Right lobe of liver (tissue), 6 donors: ENCODE measurements at places on chromosomes 16 and 17. TPM values are rescaled to one million over a fixed set of nuclear protein-coding genes. Genes with fewer than 3 reads are reported as not detected.

AGRP gene
- not detected for total RNA-seq

ZP2 gene
- not detected for total RNA-seq

ABCC12 gene
- 0.07 TPM for total RNA-seq

SAT2 gene
- total RNA-seq = 116 TPM

MRPS23 gene
- total RNA-seq = 16.1 TPM

LGALS9C gene
- 0.16 TPM for total RNA-seq

DOC2B gene
- total RNA-seq = 0.86 TPM

ABCC11 gene
- 3.7 TPM for total RNA-seq

KCNG4 gene
- not detected for total RNA-seq

KRTAP4-9 gene
- total RNA-seq = not detected

TMEM235 gene
- total RNA-seq = not detected

STH gene
- not detected for total RNA-seq

DNA sequence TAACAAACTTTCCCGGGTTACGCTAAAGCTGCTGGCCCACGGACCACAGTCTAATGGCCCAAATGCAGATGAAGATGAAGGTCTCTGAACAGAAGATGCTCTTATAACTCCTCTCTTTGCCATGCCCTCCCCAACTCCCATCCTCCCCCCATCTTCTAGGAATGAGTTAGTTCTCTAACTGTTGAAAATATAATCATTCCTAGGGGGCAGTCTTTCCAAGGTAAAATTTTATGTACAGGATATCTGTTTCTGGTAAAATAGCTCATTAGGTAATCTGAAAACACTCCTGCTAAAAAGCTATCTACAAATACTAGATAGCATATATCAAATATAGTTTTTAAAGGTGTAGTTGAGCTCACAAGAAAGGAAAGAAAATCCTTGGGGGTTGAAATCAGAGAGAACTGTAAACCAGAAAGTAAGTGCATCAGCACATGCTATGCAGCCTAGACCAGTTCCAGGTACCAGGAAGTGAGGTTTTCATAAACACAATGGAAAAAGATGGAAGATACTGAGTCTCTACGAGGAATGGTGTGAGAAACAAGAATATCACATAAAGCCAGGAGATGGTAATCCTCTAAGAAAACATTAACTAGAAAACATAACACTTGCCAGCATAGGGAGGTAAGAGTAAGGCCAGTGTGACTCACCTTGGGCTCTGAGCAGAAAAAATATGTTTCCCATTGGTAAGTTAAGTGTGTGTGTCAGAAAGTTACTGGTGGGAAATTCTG lies 38.1 kb downstream of the CMC2 start:
- H3K27ac ChIP-seq = no peak overlapping the region
- H3K4me1 ChIP-seq = no peaks in the 10 kb centered on the region
- H3K4me3 ChIP-seq = no peak overlapping the region
- H3K27me3 ChIP-seq = no peaks in the 10 kb centered on the region
- no peaks in the 10 kb centered on the region for H3K36me3 ChIP-seq

GRCh38 chr16:11201498-11202259 lies 54.3 kb downstream of the SOCS1 start:
- DNase-seq = no peak
- H3K4me1 ChIP-seq = peaks cover 29% of the 10 kb centered on the region
- H3K27ac ChIP-seq = no peak overlapping the region
- H3K27me3 ChIP-seq = no peaks in the 10 kb centered on the region
- H3K4me3 ChIP-seq = no peak overlapping the region

GRCh38 chr16:79282806-79283205 lies 317.7 kb downstream of the MAF start:
- H3K36me3 ChIP-seq = no peaks in the 10 kb centered on the region
- no peak overlapping the region for H3K27ac ChIP-seq
- H3K27me3 ChIP-seq = no peaks in the 10 kb centered on the region
- H3K4me3 ChIP-seq = no peak overlapping the region

DNA sequence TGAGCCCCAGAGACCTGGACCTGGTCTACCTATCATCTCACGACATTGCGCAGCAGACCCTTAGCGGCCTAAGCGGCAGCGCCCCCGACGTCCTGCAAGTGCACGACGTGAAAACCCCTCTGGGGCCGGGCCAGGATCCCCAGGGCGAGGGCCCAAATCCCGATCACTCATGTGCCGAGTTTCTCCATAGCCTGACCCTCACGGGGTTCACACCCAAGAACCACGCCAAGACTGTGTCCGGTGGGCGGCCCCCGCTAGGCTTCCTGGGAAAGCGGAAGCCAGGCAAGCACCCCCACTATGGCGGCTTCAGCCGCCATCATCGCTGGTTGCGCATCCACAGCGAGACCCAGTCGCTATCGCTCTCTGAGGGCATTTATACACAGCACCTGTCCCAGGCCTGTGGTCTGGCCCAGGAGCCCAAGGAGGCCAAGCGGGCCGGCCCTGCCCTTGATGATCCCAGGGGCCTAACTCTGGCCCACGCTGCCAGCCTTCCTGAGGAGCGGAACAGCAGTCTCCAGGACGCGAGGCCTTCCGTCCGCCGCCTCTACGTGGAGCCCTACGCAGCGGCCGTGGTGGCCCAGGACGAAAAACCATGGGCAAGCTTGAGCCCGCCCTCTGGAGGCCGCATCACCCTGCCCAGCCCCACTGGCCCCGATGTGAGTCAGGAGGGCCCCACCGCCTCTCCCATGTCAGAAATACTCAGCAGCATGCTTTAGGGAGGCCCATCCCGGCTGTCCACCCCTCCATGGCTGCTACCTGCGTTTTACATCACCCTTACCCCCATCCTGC lies 82.8 kb upstream of the NOG start:
- no peaks in the 10 kb centered on the region for H3K27me3 ChIP-seq
- no peaks in the 10 kb centered on the region for H3K36me3 ChIP-seq
- DNase-seq = no peak

DNA sequence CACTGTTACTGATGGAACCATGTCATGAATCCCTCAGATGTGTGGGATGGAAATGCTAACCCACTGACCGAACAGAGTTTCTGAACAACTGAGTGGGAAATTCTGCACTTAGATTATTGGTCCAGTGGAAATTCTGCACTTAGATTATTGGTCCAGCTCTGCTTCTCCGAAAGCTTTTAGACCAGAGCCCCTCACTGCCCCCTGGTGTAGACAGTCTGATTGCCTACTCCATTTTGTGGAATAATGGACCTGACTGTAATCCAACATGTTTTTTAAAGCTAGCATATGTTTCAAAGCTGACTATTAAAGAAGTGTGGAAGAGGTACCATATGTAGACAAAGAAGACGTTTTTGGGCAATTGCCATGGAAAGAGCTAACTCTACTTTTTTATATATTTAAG lies 50.3 kb upstream of the TBX2 start:
- no peaks in the 10 kb centered on the region for H3K27me3 ChIP-seq
- no peaks in the 10 kb centered on the region for H3K4me1 ChIP-seq
- H3K4me3 ChIP-seq = no peak overlapping the region

GRCh38 chr16:22316411-22316811 lies 19.2 kb downstream of the POLR3E start:
- peak; percentile 43 for DNase-seq
- H3K27ac ChIP-seq = no peak overlapping the region

DNA sequence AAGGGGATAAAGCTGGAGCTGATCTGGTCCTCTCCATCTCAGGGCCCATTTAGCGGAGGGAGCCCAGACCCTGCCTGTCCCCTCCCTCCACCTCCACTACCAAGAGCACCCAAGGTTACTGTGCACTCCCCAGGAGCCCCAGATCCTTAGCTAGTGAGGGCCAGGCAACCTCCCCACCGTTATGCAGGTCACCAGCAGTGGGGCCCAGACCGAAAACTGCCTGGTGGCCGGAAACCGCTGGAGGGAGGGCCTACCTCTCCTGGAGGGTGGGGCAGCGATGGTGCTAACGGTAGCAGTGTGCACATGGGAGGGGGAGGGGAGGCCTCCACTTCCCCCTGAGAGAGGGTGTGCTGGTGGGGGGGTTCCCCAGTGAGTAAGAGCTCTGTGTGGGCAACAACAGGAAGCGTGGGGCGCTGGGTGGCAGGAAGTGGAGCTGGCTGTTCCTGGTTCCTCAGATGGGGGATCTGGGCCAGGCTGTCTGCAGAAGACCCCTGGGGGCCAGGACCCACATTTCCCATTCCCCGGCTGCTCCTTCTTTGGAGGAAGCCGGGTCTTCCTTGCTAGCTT lies 4.4 kb downstream of the FMNL1 start:
- no peaks in the 10 kb centered on the region for H3K36me3 ChIP-seq
- DNase-seq = peak; percentile 80

- no peaks in the 10 kb centered on the region for H3K27me3 ChIP-seq
- H3K4me3 ChIP-seq = no peak overlapping the region
- H3K4me1 ChIP-seq = no peaks in the 10 kb centered on the region
- no peak for DNase-seq
Observed at GRCh38 chr16:693766-694165, 3.6 kb upstream of the WDR24 start.

GRCh38 chr16:19366391-19366790 lies 51.3 kb upstream of the TMC5 start:
- H3K27ac ChIP-seq = no peak overlapping the region

GRCh38 chr16:59210955-59211541 lies 476.9 kb upstream of the GOT2 start:
- no peaks in the 10 kb centered on the region for H3K27me3 ChIP-seq
- H3K36me3 ChIP-seq = no peaks in the 10 kb centered on the region
- DNase-seq = no peak
- no peak overlapping the region for H3K27ac ChIP-seq
- H3K4me1 ChIP-seq = no peaks in the 10 kb centered on the region

- H3K4me1 ChIP-seq = peaks cover 29% of the 10 kb centered on the region
- H3K27me3 ChIP-seq = no peaks in the 10 kb centered on the region
- H3K36me3 ChIP-seq = no peaks in the 10 kb centered on the region
- peak overlapping the region; percentile 57 for H3K27ac ChIP-seq
- no peak overlapping the region for H3K4me3 ChIP-seq
- no peak for DNase-seq
Observed at GRCh38 chr17:66341462-66341861, 39.0 kb downstream of the PRKCA start.

GRCh38 chr17:38724337-38724988 lies 5.7 kb upstream of the CISD3 start:
- H3K27me3 ChIP-seq = no peaks in the 10 kb centered on the region
- DNase-seq = peak; percentile 47
- H3K4me3 ChIP-seq = no peak overlapping the region
- no peaks in the 10 kb centered on the region for H3K36me3 ChIP-seq
- no peak overlapping the region for H3K27ac ChIP-seq
- no peaks in the 10 kb centered on the region for H3K4me1 ChIP-seq

- no peak for DNase-seq
- H3K27ac ChIP-seq = no peak overlapping the region
- H3K36me3 ChIP-seq = no peaks in the 10 kb centered on the region
- no peak overlapping the region for H3K4me3 ChIP-seq
Observed at GRCh38 chr16:25063865-25064264, 47.7 kb upstream of the LCMT1 start.

DNA sequence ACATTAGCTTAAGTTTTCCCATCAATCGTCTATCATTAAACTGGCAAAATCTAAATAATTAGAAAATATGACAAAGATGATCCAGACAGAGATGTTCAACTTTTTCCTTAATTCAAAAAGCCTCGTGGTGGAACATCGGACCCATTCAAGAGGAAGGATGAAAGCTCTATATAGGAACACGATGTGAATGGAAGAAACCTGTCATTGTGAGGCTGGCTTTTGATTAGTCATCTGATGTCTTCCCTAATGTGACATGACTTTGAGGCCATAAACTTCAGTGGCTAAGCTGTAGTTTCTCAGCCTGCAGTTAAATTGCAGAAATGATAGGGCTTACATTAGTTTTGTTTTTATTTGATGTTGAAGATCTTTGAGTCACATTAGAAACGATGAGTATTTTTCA lies 1.0 kb downstream of the AMZ2 start:
- no peaks in the 10 kb centered on the region for H3K4me1 ChIP-seq
- no peaks in the 10 kb centered on the region for H3K27me3 ChIP-seq
- peak overlapping the region; percentile 5 for H3K27ac ChIP-seq
- H3K4me3 ChIP-seq = peak overlapping the region; percentile 85
- no peak for DNase-seq

GRCh38 chr16:81478876-81479511 lies 34.4 kb downstream of the CMIP start:
- DNase-seq = peak; percentile 68
- no peak overlapping the region for H3K4me3 ChIP-seq
- peaks cover 44% of the 10 kb centered on the region for H3K4me1 ChIP-seq

DNA sequence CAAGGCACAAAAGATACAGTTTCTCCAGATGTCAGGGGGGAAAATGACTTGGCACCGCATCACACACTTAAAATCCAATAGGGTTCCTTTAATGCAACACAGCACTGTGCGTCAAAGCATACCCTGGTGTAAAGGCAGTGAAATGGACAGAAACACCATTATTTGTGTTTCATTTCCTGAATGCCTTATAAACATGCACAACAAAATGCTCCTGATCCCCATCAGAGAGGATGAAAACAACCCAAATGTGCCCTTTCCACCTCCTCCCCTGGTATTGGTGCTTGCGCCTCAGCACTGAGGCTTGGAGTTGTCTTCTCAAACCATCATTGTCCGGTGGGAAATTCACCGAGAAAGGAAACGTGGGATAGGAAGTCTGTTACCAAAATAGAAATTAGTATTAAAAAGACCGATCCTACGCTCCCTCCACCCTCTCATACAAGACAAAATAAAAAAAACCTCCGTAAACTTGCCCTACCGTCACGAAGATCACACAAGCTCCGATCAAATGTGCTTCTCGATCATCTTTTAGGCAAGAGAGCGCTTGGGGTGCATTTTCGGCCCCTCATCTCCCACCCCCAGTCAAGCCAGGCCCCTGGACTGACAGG lies 722 bp downstream of the CDC27 start:
- H3K27ac ChIP-seq = peak overlapping the region; percentile 86
- no peak for DNase-seq
- peaks cover 14% of the 10 kb centered on the region for H3K4me1 ChIP-seq
- H3K27me3 ChIP-seq = no peaks in the 10 kb centered on the region

DNA sequence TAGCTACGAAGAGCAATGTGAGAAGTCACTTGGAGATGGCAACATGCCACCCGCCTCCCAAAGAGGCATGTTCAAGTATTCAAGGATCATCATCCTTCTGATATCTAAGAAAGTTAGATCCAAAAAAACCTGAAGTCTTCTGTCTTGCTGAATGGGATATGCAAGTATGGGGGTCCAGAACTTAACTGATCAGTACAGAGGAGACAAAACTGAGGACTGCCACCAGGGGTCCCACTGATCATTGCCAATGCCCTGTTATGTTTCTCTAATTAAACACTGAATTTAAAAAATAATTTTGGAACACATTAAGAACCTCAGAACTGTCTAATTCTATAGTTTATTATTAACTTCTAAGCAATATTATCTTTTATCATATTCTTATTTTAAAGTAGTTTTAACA lies 99.7 kb downstream of the CDH8 start:
- no peaks in the 10 kb centered on the region for H3K36me3 ChIP-seq
- H3K4me1 ChIP-seq = no peaks in the 10 kb centered on the region
- H3K27me3 ChIP-seq = no peaks in the 10 kb centered on the region
- no peak overlapping the region for H3K4me3 ChIP-seq
- H3K27ac ChIP-seq = no peak overlapping the region
- no peak for DNase-seq

GRCh38 chr17:17134051-17134956 lies 71.8 kb downstream of the PLD6 start:
- no peaks in the 10 kb centered on the region for H3K4me1 ChIP-seq
- H3K27ac ChIP-seq = no peak overlapping the region
- no peak overlapping the region for H3K4me3 ChIP-seq
- no peak for DNase-seq
- H3K36me3 ChIP-seq = peaks cover 24% of the 10 kb centered on the region
